ENCODE measurements at places on chromosomes 2 and 18.

GRCh38 chr2:216651351-216651881 lies 18.2 kb downstream of the IGFBP2 start:
- DNase-seq = no peak

GRCh38 chr2:99425022-99425421 lies 64.8 kb downstream of the REV1 start:
- DNase-seq = no peak

DNA sequence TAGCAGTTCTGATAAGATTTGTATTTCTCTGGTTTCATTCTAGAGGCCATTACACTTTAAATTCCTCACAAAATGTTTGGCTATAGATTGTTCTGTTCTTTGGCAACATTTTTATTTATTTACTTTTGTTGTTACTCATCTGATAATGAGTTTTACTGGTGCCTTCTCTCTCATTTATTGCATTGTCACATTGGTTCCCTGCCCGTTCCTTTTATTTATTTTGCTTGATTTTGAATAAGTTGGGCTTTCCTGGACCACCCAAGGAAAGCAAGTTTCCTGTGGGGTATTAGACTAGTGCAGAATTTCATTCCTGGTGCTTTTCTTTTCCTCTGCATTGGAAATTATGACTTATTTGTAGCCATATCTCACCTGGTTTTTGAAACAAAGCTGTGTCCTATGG lies 232.0 kb downstream of the SOCS6 start:
- no peak for DNase-seq

DNA sequence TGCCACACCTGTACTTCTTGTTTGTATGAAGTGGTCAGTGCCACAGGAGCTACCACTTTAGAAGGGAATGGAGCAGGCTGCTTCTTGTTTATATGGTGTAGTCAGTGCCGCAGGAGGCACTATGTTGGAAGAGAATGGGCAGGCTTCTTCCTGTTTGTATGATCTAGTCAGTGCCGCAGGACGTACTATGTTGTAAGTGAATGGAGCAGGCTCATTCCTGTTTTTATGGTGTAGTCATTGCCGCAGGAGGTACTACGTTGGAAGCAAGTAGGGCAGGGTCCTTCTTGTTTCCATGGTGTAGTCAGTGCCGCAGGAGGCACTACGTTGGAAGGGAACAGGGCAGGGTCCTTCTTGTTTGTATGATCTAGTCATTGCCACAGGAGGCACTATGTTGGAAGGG lies 27.3 kb downstream of the TPO start:
- DNase-seq = no peak

DNA sequence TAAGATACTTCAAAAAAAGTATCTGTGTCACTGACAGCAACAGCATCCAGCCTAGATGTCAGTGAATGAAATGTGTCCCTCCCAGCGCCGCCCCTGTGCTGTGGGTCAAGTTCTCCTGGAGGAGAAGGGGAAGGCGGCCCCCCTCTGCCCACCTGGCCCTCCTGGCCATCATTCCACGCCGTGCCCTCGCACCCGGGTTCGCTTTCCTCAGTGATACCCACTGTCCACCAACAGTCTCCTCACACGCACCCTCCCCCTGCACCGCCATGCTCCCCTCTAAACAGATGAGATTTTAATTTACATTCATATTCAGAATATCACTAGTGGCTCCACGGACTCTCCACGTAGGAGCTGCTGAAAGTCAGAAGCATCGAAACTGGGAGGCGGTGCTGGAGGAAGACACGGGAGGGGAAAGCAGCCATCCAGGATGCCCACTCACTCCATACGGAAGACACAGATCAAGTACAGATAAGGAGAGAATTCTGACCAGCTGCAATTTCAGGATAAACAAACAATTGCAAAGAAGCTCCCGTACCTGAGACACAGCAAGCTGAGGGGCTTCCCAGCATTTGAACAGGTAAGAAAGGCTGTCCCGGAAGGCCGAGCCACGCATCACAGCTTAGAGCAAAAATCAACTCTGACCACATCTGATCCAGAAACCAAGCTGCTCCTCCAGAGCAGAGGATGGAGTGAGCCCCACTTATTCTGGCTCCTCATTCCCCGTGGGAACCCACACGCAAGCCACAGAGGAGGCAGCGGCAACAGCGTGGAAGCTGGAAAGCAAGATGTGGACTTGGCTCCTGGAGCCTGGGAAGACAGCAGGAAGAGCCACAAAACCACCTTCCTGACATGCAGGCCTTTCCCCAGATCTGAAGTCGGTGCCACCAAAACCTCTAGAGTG lies 49.7 kb downstream of the PXDN start:
- DNase-seq = no peak

GRCh38 chr2:242085941-242086621 lies 216.6 kb downstream of the RTP5 start:
- DNase-seq = no peak

DNA sequence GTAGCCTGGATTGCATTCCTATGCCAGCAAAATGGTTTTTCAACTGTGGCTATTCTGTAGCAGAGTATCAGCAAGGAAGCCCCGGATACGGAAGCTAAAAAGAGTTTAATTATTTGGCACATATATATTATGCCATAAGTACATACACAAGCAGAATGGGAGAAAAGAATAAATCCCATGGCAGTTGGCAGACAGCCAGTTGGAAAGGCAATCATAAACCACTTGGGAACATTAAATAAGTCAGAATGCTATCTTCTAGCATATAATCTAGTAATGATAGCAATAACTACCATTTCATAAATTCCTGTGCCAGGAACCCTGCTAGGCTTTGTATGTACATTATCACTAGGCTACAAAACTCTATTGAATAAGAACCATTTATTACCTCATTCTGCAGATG lies 26.0 kb downstream of the GALNT5 start:
- no peak for DNase-seq

DNA sequence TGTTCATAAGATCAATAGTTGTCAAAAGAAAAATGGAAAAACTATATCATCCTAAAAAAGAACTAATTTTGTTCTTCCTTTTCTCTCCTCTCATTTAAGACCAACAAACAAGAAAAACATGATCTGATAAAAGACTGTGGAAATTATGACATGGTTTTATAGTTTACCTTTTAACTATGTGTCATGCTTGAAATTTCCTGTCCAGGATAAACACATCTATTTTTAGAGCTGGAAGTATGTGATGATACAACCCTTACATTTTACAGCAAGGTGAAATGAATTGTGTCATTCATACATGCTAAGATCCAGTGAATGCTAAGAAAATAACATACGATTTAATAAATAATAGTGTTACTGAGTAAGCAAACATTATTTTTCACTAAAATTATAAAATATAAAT lies 89.9 kb downstream of the GULP1 start:
- DNase-seq = no peak

- DNase-seq = no peak
Observed at GRCh38 chr18:49613641-49614151, 51.8 kb downstream of the LIPG start.

DNA sequence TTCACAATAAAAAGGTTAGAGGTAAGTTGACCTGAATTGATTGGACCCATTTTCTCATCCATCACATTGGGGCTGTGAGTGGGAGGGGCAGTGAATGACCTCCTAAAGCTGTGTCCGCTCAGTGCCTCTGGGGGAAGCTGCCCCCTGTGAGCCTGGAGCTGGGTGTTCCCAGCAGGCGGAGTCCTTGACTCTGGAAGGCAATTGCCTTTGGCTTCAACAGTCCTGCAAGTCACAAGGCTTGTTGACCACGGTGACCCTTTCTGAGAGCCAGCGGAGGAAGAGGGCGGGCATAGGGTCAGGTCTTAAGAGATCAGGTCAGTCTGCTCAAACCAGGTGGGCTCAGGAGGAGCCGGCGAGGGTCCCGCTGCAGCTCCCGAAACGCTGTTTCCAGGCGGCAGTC lies 1.1 kb upstream of the CIDEA start:
- no peak for DNase-seq

All from activated T-cell treated with anti-CD3 and anti-CD28 coated beads, Interleukin-2, amount 50 U/mL, for 1 hour (primary cell).